ENCODE measurements at places on chromosomes 12 and 14.

- DNase-seq = peak; percentile 68
Observed at GRCh38 chr14:40417777-40418401, 985.7 kb upstream of the FBXO33 start.

GRCh38 chr12:127903146-127903545 lies 363.8 kb upstream of the TMEM132C start:
- DNase-seq = no peak

DNA sequence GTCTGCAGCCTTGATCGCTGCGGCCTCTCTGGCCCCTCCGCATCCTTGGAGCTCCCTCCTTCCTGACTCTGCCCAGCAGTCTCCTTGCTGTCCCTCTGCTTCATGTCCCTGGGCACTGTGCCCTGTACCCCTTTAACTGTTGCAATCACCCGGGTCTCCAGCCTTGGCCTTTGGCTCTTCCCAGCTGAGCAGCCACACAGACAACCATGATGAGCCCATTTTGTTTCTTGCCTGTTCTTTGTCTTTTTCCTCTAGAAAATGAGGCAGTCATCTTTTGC lies 40.6 kb upstream of the MEG3 start:
- DNase-seq = no peak

DNA sequence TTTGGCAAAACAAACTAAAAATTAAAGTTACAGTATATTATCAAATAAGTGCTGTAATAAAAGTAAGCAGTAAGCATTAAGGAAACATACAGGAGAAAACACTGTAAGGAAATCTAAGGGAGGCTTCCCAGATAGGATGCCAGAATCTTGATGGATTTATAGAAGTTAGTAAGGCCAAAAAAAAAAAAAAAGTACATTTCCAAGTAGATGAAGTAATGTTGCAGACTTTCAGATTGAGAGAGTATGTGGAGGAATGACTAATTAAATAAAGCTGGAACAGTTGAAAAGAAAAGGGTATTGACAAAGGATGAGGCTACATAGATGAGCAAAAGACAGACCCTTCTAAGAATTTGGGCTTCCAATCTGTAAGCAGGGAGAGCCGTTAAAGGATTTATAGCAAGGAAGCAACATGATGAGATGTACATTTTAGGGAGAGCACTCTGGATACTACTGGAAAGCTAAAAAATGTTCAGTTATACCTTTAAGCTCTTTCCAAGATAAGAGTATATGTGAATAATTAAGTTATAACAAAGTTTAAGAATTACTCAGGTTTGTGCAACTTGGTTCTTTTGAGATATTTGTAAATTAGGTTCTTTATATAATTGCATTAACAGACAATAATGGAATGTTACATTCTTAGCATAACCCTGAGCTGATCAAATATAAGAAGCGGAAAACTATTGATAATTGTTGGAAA lies 87.5 kb upstream of the MON2 start:
- DNase-seq = no peak

DNA sequence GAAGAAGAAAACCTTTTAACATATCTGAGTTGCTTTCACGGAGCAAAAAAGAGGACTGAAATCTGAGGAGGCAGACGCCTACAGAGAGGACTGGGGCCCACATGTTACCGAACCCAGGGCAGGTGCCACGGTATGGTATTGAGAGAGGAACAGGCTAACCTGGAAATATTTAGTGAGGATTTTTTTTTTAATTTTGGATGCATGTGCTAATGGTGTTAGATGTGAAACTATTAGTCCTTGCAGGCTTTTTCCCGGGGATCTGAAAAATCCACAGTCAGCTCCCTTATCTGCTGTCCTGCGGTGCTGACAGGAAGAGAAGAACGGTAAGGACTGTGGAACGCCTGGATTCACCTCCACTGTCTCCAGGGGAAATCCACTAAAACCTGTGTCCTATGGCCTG lies 819.7 kb downstream of the TMEM121 start:
- no peak for DNase-seq

- no peak for DNase-seq
Observed at GRCh38 chr12:26231470-26231869, 36.1 kb downstream of the SSPN start.

GRCh38 chr12:41663598-41664265 lies 475.6 kb downstream of the PDZRN4 start:
- DNase-seq = peak; percentile 37

GRCh38 chr14:58701604-58702003 lies 63.8 kb downstream of the DACT1 start:
- no peak for DNase-seq

GRCh38 chr12:19646599-19646998 lies 207.3 kb downstream of the AEBP2 start:
- no peak for DNase-seq

DNA sequence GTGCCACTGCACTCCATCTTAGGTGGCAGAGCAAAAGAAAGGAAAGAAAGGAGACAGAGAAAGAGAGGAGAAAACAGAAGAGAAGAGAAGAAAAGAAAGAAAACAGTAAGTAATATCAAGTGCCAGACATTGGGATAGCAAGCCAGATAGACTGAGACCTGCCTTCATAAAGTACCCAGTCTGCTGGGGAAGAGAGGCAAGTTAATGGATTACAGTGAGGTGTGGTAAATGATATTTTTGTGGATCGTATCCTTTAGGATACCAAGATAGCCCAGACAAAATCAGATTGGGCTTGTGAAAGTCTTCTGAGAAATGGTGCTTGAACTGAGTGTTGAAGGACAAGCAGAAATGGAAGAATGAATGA lies 1.5 kb upstream of the SPTSSA start:
- no peak for DNase-seq

GRCh38 chr14:95146079-95146771 lies 11.1 kb downstream of the DICER1 start:
- no peak for DNase-seq

Measured in NCI-H1417 (cell line).